ENCODE measurements at places on chromosomes 6 and 20.

DNA sequence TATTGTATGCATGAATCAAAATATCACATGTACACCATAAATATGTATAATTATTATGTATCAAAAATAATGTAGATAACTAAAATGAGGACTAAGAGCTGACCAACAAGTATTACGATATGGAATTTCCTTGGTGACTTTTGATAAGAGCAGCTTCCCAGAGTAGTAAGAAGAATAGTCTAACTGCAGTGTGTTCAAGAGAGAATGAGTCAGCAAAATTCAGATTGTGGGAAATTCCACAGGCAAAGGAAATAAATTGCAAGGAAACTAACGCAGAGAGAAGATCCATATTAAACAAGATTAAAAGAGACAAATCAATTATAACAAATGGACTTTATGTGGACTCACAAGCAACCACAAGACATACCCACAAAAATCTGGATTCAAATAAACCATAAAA, 26.4 kb downstream of the FRK start:
- DNase-seq, result no peak

DNA sequence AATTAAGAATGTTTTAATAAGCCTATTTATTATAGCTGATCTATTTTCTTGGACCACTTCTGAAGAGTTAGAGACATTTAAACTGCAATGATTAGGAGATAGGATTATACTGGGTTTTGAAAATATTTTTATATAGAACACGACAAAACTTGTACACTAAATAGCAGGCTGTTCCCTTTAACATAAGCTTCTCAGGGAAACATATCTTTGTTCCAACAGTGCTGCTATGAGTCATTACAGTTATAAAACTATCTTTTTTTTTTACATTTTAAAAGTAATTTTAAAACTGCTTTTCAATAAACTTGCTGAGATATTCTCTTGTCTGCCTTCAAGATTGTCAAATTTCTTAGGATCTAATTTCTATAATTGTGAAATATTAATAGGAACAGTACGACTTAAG, 389.1 kb downstream of the ARHGAP18 start:
- DNase-seq, result no peak

DNA sequence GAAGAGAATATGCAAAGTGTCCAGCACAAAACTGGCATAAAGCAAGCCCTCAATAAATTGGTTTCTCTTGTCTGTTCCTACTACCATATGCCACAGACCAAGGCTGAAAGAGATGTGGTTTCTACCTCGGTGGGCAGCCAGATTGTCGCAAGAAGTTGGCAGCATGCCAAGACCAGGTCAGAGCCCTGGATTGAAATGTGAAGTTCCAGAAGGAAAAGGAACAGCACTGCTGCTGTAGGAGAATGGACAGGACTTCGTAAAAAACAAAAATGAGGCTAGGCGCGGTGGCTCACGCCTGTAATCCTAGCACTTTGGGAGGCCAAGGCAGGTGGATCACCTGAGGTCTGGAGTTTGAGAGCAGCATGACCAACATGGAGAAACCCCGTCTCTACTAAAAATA, 22.1 kb downstream of the MRPL14 start:
- no peak for DNase-seq

GRCh38 chr6:40054602-40055001, 120.3 kb upstream of the MOCS1 start:
- DNase-seq, result no peak

GRCh38 chr20:52820641-52821292, 151.4 kb upstream of the TSHZ2 start:
- no peak for DNase-seq

DNA sequence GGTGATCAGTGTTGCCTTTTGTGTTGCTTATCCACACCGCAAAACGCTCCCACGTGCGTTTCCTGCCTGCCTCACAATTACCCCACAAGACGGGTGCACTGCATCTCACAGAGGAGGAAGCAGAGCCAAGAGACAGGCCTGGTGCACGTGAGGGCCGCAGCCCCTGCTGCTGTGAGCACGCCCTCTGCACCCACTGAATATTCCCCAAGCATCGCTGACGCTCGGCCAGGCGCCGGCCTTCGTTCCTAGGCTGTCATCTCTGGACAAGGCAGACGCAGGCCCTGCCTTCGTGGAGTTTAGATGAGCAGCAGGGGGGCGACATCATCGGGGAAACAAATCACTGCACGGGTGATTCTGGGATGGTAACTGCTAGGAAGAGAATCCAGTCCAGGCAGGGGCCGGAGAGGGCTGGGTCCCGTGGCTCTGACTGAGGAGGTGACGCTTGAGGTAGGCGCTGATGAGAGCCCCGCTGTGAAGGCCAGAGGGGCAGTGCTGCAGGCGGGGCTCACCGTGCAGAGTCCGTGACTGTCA, 162.4 kb upstream of the QKI start:
- no peak for DNase-seq

GRCh38 chr6:2797564-2798031, 32.4 kb downstream of the WRNIP1 start:
- DNase-seq, result no peak

DNA sequence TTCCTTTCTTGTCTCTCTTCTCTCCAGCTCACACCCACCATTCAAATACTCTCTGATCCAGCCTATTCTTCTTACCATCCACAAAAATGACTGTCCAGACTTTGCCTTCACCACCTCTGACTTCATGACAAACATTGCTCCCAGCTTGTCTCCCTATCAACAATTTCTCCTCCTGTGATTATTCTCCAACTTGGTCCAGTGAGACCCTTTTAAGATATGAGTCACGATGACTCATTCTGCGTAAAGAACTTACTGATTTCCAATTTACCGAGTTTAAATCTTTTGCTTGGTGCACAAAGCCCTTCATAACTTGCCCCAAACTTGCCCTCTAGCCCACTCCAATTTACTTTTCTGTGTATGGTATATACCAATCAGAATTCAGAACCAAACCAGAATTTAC, 833.2 kb downstream of the MAFB start:
- no peak for DNase-seq
